ENCODE measurements at places on chromosomes 11 and 22.

- DNase-seq = no peak
Observed at GRCh38 chr11:7651140-7651551, 22.2 kb downstream of the CYB5R2 start.

DNA sequence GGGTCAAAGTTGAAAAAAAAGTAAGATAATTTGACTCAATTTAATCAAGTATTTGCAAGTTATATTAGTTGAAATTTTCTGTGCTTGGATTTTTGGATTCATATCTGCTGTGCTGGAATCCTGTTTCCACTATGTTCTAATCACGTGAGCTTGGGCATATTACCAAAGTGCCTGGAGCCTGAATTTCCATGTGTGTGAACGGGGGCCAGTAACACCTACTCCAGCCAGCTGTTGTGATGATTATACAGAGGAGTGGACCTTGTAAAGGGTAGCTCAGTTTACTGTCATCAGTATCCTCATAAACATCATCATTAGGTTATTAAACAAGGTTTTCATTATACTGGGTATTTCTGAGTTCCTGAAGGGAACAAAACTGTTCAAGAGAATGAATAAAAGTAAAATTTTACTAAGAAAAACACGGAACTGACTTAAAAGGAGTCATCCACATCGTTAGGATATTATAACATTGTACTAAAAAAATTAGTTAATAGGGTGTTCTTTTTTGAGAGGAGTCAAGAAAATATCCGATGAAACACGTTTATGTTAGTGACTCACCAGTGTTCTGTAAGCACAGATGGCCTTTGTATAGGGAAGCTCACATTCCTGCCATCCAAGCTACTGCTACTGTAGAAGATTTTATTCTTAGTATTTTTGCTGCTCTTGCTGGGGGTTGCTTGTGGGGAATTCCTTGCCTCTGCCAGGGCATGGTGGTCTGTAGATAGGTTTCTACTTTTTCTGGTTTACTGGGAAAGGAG, 144.1 kb downstream of the ARHGAP42 start:
- DNase-seq = no peak

GRCh38 chr11:69574608-69575255, 66.2 kb upstream of the CCND1 start:
- DNase-seq = no peak

- DNase-seq = no peak
Observed at GRCh38 chr11:121582296-121582695, 129.5 kb upstream of the SORL1-AS1 start.

- no peak for DNase-seq
Observed at GRCh38 chr11:65573391-65574079, 1.2 kb downstream of the FAM89B start.
